ENCODE measurements at places on chromosomes 1 and 21.
A peak's percentile ranks its signal among the peaks of the same experiment; 100 is the strongest.

DNA sequence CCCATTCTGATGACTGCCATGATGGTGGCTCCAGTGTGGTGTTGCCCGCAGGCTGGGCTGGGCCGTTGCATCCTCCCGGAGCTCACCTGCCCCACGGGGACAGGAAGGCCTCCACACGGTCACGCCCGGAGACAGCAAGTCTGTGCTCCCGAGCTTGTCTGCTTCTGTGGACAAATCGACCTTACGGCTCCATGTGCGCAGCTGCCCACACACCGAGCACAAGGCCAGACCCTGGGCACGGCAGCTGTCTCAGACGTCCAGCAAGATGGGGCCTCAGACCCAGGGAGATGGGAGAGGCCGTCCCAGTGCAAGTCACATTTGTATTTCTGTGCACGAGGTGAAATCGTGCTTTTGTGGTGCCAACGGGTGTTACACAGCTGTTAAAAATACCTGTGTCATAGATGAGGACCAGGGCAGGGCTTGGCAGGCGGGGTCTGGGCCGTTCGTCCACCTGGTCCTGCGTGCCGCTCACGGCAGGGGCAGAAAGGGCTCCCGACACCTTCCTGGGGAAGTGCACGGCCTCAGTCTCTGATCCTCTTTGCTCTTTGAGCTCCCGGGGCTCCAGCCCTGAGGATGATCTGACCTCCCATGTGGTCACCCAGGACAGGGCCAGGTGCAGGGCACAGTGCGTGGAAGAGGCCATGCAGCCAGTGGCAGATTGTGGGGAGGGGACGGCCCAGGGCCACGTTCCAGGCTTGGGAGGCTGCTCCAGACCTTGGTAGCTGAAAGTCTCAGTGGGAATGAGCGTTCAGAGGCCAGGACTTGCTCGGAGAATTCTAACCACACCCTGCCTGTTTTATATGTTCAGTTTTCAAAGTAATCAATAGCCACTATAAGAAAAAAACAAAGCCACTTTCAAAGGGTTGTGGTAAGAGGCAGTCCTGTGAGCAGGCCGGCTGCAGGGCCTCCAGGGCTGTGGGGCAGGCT lies 13.5 kb downstream of the COL6A1 start:
- no peak for DNase-seq

GRCh38 chr1:216936779-216937178 lies 213.6 kb upstream of the ESRRG start:
- no peak for DNase-seq

- no peak for DNase-seq
These were observed 26.8 kb downstream of the UROD start for GRCh38 chr1:45038661-45039364.

GRCh38 chr1:88320291-88320690 lies 363.8 kb upstream of the PKN2 start:
- DNase-seq: no peak

DNA sequence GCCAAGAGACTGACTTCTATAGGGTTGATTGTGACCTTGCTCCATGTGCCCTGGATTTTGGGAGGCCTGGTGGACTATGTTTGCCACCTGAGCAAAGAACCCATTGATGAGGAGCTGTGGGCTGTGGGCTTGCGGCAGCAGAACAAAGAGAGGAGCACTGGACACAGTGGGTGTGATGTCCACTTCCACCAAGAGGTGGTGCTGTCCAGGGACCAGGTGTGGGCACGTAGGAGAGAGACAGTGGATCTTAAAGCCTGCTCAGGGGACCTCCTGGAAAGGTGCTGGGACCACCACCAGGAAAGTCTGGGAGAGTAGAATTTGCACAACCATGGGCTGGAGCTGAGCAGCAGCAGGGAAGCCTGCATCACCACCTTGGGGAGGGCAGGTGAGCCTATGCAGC lies 106.7 kb upstream of the ETS2 start:
- DNase-seq: no peak

DNA sequence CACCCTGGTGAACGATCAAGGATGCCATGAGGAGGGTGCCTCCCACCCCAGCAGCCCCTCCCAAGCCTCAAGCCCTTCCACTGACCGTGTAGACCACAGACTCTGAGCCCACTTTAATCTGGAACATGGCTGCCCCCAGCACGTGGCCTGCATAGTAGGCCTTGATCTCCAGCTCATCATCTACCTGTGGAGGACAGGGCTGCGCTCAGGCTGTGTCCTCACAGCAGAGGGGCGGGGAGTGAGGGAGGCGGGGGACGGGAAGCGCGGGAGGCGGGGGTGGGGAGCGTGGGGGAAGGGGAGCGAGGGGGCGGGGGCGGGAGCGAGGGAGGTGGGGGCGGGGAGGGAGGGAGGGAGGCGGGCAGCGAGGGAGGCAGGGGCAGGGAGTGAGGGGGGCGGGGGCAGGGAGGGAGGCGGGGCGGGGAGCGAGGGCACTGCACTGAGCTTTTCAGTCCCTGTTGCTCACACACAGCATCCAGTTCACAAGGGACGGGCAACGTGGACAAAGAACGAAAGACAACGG lies 7.1 kb downstream of the PUSL1 start:
- no peak for DNase-seq

DNA sequence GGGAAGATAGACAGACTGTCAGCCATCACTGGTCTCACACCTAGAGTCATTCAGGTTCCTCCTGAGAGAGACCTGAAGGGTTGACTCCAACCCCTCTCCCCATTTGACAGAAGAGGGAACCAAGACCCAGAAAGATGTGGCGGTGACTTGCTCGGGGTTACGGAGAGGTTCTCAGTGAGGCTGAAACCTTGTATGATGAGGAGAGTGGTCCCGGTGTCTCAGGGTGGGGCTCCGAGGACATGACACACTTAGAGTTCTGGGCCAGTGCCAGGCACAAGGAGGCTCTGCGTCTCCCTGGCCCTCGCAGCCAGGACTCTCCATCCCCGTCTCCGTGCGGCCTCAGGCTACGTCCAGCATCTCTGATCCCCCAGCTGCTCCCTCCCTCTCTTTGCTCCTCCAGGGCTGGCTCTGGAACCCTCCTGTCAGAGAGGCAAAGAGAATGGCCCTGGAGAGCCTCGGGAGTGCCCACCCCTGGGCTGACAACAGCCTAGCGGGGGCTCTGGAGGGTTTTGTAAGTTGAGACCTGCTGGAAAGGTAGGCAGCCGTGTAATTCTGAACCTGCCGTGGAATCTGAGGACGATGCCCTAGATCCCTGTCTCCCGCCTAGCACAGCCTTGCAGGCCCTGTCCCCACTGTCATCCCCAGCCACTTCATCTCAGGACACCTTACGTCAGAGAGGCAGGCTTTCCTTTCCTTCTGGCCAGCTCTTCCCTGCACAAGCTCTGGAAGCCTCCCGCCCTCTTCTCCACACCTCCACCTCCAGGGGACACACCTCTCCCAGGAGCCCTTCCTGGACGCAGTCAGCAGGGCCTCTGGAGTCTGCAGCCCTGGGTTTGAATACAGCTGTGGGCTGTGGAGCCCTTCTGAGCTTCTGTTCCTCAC lies 4.1 kb downstream of the EFHD2 start:
- DNase-seq: no peak

DNA sequence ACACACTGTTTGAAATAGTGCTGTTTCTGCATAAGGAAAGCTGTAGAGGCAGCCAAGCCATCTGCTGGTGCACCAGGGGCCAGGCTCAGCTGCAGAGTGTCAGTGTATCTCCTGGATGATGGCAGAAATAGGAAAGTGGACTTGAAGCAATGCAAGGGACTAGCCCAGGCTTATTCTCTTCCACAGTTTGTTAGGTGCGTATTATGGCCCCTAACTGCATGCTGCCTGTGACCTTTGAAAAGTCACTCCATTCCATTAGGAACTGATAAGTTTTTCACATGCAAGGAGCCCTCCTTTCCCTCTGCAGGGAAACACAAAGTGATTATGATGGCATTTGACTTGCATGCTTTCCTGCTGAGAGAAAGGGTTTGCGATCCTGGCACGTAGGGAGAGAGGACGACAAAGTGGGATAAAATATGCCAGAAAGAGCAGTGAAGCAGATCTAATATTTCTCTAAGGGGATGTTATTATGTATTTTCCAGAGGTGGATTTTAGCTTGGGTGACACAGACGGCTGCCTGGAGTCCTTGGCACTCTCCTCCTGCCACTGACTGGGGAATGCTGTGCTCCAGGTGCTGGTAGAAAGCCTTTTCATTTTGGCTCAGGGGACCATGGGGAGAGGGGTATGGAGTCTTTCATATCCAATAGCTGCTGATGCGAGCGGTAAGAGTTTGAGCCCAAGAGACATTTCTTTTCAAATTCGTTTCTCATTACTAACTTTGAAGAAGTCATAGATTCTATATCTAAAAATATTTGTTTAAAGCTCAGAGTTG lies 402.1 kb upstream of the B3GALT2 start:
- DNase-seq: no peak

GRCh38 chr1:201350884-201351283 lies 26.6 kb downstream of the TNNT2 start:
- DNase-seq: no peak

- DNase-seq: no peak
These were observed 11.5 kb downstream of the TRIM46 start for GRCh38 chr1:155184835-155185782.

GRCh38 chr1:28365864-28366263 lies 3.7 kb upstream of the PHACTR4 start:
- DNase-seq: peak; percentile 48

GRCh38 chr1:118578276-118578675 lies 393.2 kb upstream of the SPAG17 start:
- no peak for DNase-seq

DNA sequence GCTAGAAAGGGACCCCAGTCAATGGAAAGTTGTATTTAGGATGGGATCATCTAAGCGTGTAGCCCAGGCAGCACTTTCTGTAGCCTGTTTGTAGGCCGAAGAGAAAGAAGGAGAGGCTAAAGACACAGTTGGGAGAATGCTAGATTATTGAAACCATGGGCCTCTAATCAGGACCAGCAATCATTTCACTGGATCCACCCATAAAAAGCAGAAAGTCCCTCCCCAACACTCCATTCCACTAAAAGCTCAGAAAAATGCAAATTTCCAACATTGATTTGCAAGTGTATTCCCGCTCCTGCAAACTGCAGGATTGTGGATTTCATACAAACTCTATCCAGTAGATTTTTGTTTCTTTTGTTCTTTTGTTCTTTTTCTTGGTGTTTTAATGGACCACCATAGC lies 51.2 kb upstream of the FMOD start:
- DNase-seq: no peak

DNA sequence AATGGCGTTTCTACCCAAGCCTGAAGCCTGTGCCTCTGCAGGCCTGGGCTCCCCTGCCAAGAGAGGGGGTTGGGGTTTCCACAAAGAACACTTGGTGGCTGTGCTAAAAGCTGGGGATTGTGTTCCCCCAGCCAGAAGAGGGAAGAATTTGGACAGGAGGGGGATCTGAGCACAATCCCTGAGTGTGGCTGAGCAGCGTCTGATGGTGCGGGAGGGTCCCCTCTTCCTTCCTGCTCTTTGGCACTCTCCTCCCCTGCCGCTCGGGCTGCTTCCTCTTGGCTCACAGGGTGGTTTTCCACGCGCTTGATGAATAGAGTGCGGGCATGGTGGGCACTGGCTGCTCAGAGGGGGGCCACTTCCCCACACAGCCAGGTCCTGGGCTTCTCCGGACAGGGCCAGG lies 3.7 kb downstream of the GPR37L1 start:
- no peak for DNase-seq

Data from NCI-H1048 (cell line).